T-helper 22 cell (primary cell): ENCODE measurements at places on chromosomes 1 and 21.

DNA sequence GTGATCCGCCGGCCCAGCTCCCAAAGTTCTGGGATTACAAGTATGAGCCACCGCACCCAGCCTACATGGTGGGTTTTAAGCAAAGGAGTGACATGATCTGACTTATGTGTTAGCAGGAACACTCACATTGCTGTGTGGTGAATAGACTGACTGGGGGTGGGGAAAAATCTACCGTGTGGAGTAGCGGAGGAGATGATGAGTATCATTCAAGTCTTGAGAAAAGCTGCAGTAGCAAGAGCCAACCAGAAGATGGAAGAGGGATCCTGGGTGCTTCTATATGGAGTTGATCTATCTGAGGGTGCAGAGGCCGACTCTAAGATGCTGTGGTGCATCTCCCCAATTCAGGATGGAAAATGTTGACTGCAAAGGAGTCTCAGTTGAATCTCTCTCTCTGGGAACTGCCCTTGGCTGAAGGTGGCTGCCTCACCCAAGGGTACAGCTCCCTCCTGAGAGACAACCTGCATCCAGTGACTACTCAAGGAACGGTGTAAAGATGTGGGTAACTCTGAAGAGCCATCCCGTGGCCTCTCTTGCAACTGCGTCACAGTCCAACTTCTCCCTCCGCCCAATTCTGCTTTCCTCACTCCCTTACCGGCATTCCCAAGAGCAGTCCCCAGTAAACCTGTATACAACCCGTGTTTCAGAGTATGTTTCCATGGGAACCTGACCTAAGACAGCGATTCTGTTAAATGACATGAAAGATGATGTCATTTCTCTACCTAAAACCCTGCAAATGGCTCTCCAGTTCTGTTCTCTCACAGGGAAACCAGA, 7.4 kb upstream of the B3GALNT2 start:
- DNase-seq = no peak

DNA sequence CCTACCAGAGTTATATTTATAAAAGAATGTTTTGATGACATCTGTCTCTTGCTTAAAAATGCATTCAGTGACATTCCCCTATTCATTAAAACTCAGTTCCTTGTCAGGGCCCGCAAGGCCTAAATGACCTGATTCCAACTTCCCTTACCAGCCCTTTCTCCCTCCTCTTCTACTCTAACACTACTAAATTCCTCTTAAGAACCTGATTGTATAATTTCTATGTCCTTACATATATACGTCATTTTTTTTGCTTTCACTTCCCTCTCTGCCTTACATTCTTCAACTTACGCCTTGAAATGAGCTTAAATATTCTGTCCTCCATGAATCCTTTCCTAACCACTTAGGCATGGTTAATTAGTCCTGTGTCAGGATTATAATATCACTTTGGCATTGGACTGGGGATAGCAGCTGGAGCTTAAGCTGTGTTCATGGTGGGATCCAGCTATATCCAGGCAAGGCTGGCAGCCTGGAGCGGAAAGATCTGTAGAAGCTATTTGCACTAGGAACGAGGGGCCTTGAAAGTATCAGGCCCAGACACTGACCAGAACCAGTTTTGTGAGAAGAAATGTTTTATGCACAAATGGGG, 360.2 kb upstream of the PTBP2 start:
- no peak for DNase-seq

DNA sequence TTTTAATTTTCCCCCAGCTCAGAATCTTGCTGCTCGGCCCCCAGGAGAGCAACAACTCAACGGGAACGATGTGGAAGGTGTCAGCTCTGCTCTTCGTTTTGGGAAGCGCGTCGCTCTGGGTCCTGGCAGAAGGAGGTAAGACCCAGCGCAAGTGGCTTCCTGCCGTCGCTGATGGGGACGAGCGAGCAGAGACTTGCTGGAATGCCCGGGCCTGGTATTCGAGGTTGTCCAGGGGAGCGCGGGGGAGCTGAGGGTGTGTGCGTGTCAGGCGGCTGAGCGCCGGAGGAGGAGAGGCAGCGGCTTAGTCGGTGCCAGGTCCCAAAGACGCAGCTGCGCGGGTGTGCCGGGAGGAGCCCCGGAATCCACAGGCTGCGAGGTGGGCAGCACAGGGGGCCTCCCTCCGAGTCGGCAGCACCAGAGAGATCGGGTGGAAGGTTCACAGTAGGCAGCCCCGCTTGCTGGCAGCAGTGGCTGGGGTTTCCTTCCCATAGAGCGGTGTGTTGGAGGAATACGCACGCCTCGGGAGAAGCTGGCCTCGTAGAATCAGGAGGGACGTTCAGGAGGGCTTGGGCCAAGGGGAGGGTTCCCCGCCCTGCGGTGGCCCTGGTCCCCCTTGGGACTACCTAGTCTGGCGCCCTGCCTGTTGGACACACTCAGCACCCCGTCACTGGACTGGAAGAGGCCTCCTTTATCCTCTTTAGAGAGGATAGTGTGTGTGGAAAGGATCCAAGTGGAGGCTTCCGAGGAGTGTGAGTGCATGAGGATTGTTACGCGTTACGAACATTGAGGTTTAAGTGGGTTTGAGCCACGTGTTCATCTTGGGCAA, 547 bp downstream of the PDPN start:
- DNase-seq = no peak

GRCh38 chr1:173269490-173270230, 62.5 kb upstream of the TNFSF4 start:
- DNase-seq = no peak

GRCh38 chr1:239507826-239508225, 121.5 kb downstream of the CHRM3 start:
- DNase-seq = no peak

GRCh38 chr1:100543640-100544039, 5.7 kb downstream of the GPR88 start:
- no peak for DNase-seq

GRCh38 chr1:174797398-174797797, 202.3 kb upstream of the CACYBP start:
- no peak for DNase-seq

DNA sequence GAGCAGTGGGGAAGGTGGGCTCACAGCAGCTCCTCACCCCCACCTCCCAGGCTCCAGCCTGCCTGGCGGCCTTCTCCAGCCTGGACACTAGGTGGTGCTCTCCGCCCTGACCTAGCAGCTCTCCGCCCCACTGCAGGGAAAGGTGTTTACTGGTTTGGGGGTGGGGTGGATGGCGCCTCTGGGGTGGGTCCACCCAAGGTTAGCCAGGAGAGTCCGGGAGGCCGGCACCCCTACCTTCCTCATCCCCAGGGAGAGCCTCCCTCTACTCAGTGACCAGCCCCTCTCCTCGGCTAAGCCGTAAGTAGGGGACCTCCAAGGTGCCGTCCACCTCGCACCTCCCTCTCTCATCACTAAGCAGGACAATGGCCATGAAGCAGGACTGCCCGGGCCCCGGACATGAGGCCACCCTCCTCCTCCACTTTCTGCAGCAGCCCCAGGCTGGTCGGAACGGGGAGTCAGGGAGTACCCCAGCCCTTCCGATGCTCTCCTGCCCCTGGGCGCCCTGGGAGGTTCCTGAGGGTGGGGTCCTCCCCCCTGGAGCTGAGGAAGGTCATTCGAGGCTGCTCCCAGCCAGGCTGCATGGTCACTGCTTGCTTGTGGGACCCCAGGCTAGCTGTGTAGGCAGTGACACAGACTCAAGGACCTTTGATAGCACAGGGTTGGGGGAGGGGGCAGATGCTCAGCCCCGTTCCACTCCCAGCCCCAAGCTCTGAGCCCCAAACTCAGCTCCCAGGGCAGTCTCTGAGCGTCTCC, 101.4 kb upstream of the VAMP3 start:
- peak; percentile 30 for DNase-seq

- no peak for DNase-seq
Observed at GRCh38 chr1:210687582-210688279, 359.0 kb downstream of the HHAT start.
